ENCODE measurements at places on chromosomes 5 and 9.

- DNase-seq = no peak
Measured at GRCh38 chr5:140327589-140327988, 18.8 kb downstream of the HBEGF start.

DNA sequence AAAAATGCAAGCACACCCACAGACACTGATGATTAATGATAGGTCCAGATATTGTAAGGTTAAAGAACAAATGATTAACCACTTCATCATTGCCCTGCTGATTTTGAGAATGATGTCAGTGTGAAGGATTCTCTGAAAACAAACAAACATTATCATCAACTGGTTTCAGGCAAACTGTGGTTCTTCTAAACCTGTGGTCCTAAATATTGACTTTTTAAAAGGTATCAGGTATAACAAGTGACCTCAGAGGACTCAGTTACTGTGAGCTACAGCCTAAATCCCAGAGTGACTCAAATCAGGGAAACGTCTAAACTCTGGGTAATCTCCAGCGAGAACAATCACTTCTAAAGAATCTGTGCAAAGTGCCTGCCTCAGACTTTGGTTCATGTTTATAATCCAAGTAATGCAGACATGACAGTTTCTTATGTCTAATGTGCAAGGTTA is 172.3 kb upstream of the CDH6 start:
- no peak for DNase-seq

DNA sequence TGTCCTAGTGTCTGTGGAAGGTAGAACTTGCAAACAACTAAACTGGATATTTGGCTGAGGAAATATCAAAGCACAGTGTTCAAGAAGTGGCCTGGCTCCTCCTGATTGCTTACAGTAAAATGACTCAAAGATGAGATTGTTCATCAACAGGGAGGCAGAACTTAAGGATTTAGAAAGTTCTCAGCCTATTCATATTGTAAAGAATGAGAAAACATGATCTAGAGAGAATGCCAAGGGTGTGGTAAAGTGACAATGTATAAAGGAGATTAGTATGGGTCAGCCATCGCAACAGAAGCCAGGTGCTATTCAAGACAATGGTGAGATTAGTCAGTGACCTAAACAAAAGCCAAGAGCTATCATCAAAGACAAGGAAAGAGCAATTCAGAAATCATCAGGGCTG is 372.3 kb downstream of the SPOCK1 start:
- no peak for DNase-seq

DNA sequence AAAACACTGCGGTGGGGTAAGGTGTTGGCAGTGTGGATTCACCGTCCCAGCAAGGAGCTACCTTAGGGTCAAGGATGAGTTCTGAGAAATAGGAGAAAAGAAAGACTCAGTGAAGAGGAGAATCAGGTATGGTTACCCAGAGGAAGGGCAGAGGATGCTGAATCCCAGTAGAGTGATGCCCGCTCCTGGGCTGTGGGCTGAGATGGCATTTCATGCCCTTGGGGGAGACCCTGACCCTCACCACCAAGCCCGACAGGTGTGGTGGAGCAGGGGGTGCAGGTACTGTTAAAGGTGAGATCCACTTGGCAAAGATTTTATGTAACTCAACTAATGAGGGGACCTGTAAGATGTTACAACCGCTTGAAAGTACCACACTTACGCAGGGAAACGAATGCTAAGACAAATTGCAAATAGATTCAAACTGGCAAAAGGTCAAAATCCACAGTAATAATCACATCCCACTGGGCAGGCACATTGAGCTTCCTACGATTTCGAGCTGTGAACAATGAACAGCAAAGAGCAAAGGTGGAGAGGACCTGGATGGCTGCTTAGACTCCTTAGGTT is 2.1 kb downstream of the RNU6ATAC start:
- no peak for DNase-seq

DNA sequence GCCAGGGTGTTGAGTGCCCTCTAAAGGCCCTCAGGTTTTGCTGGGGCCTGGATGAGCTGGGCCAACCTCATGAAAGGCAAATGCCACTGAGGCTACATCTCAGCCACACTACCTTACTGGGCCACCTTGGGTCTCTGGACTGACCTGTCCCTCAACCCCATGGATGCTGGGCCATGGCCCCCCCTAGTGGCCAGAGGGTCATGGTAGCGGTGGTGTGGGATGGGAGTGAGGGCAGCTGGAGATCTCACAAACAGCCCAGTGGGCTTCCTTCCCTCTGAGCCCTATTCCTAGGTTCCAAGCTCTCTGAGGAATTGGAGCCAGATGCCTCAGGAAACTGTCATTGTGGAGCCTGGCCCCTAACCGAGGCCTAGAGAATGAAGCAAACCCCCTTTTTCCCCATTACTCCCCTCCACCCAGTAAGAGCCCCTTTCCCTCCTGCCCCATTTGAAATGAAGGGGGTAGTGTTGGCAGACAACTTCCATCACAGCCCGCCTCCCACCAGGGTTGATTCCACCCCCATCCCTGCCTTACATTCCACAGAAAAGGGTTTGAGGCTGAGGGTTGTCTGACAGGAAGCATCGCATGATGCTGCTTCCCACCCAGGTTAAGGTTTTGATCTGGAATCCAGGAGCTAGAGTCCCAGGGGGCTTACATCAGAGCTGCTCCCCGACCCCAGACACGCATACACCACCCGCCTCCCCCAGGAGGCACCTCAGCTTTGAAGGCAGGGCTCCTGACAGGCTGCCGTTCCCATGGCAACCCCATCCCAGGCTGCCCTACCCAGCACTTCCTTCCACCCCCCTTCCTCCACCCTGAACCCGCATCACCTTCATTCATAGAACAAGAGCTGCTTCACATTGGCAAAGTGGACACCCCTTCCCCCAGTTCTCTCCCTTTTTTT is 63.9 kb downstream of the PCDH1 start:
- no peak for DNase-seq

DNA sequence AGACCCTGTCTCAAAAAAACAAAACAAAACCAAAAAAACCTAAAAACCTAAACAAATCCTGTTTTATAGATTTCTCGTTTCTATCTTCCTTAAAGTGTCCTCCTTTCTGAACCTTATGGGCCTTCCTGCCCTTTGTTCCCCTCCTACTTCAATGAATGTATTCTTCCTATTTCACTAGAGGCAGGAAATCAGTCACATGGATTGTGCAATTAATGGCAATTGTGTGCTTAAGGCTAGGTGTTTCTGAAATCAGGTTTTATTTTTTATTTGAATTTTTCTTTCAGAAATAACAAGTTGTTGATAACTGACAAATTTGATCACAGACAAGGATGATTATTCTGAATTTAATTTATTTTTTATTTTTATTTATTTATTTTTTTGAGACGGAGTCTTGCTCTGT is 220.6 kb upstream of the SEMA6A start:
- DNase-seq = no peak

DNA sequence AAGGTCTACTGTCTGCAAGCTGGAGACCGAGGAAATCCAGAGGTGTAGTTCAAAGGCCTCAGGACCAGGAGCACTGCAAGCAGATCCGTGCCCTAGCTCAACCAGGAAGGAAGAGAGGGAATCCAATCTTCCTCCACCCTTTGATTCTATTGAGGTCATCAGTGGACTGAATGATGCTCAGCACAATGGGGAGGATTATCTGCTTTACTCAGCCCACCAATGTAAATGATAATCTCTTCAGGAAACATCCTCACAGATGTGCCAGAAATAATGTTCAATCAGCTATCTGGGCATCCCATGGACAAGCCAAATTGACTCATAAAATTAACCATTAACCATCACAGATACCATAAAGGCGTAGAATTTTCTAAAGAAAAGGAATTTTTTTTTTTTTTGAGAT is 92.0 kb downstream of the BASP1 start:
- DNase-seq = no peak

GRCh38 chr9:113675475-113675941 is 200.6 kb upstream of the ZNF618 start:
- no peak for DNase-seq

DNA sequence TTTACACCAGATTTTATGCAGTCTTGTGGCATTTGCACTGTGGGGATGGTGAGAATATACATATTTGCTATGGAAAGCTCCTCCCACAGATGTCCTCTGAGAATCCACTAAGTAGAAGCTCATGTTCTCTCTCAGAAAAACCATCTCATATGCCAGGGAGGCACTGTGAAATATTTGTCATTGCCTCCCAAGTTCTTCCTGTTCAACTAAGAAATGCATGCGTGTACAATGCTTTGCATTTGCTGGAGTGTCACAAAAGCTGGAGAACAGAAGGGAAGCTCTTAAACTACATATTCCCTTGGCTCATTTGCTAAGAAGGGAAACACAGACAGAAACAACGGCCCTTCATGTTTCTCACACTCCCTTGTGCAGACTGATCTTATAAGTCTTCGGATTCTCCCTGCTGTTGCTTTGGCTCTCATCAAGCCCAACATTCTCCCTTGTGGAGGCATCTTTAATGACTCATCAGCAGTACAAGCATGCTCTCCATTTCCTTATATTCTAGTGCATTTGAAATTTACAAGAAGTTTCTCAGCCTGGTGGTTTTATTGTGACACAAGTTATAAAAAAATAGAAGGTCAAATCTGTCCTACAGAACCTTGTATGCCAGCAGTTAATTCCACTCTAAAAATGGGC is 220.6 kb downstream of the TRIM36 start:
- no peak for DNase-seq

DNA sequence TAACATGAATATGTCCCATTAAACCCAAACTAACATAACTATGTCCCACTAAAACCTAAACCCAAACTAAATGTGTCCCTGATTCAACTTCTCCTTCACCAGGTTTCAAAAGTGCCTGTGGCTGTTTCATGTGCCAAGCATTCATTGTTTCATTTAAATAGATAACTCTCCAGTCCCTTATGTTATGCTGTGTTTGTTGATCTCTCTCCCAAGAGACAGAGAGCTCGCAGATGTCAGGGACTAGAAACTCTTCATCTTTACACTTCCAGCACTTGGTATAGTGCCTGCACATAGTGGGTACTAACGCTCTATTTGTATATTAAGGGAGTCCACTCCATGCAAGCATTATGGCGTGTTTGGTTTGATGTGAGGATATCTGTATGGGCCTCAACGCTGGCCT is 118.0 kb downstream of the GPBP1 start:
- no peak for DNase-seq

DNA sequence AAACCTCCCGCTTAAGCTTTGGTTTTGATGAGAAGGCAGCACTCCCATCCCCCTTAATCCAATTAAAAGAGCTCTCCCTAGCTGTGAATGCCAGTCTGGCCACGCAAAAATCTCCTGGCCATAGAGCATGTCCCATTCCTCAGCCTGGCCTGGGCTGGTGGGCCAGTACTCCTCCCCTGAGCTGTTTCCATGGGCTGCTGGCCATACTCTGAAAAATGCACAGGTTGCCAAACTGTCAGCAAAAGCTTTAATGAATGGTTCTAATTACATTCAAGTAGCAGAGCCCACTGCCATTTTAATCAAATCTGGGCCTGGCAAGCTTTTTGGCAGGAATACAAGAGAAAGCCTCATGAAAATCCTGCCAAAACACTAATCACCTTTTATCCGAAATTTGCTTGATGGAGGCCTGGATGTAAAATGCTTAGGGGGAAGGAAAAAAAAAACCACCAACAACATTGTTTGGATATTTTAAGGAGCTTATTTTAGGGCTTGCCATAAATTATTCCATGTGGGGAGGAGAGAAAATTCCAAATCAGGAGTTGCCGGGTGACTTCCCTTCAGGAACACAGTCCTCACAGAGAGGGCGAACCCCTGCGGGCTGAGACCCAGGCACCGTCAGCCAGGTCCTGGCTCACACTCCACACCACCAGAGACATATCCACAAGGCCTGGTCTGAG is 243.3 kb downstream of the SEC61B start:
- no peak for DNase-seq

DNA sequence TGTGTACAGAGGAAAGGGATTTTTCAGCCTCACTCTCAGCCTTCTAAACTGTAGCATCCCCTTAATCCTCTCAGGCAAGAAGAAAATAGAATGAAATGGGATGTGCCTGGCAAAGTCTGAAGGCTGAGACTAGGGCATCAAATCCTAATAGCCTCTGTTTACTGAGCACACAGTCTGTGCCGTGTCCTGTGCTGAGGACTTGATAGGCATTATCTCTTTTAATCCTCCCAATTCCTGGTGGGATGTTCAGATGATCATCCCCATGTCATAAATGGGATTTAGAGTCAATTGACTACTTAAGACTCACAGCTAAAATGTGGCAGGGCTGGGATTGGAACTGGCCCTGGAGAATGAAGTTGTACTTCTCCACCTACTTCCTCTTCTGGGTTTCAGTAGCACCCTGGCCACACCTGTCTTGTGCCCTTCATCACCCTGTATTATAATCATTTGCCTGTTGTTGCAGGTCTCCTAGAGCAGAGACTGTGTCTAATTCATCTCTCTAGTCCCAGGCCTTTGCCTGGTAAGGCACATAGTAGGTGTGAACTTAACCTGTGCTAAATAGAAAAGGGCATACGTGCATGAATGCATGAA is 81.0 kb downstream of the WWC1 start:
- DNase-seq = no peak

- DNase-seq = no peak
Measured at GRCh38 chr5:173771121-173771724, 116.9 kb upstream of the CPEB4 start.

DNA sequence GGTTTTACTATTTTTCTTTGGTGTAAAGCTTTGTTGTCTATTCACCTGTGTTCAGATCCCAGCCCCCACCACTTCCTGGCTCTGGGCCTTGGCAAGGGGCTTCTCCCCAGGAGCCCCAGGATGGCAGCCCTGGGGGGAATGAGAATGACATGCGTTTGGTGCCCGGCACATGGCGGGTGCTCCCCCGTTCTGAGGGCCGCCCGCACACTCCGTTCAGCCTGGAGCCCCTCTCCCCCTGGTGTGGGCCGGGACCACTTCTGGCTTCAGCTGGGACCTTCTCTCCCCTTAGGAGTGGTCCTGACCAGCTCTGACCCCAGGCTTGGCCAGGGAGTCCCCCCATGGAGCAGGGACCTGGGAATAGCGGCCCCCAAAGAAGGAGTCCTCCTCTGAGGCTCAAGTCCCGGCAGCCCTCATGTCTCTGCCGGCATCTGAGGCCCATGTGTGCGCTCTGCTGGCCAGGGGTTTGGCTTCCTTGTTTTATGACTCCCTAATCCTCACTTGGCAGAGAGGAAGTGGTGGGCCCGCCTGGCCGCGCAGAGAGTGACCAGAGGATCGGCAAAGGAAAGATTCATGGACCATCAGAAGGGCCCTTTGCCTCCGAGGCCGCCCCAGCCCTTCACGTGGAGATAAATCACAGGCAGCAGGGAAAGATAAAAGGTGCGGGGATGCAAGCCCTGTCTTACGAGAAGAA is 57.0 kb upstream of the LMX1B start:
- no peak for DNase-seq

DNA sequence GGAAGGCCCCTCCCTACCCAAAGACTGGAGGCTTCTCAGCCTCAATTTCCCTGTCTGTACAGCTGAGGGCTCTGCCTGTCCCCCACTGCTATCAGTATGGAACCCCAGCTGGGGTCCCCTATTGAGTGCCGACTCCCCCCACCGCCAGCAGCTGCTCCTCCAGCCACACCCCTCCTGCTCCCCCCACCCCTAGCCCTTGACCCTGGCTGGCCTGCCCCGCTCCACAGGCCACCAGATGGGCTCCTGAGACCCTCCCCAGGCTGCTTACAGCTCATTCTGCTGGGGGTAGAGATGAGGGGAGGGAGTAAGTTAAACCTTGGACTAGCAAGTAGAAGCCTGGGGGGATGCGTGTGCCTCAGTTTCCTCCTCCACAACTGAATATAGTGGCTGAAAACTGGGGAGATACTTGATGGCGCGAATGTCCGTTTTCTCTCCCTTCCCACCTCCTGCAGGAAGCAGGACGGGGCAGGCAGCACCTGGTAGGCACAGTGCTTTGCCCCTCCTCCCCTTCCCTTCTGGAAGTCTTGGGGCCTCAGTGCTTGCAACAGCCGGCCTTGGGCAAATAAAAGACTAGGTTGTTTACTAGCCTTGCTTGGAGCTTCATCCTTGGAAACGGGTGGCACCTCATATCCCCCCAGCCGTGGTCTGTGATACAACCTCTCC is 19.1 kb downstream of the URM1 start:
- DNase-seq = no peak
